A172 (cell line): ENCODE measurements at places on chromosomes 3 and 15. TPM values are rescaled to one million over a fixed set of nuclear protein-coding genes. Genes with fewer than 3 reads are reported as not detected.

The ECE2 gene
- not detected in 2 replicates for total RNA-seq

GRCh38 chr3:120450600-120451271, at the start of gene FSTL1:
Gene FSTL1 (minus strand): TSS chr3:120450992. CDS start chr3:120450746, 246 bp downstream.
- DNase-seq, result peak; percentile 68

DNA sequence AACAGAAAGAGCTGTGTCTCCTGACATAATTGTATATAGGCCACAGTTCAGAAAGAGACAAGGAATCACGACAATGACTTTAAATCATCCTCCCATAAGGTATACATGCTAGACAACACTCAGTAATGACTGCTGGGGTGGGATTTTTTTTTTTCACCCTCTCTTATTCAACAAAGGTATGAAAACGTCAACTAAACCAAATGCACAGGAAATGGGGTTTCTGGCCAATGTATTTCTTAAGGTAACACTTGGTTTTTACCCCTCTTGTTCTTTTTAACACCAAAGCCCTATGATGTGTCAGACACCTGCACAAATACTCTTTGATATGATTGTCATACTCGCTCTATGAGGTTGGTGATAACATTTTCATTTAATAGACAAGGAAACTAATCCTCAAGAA, 78.3 kb downstream of the MCF2L2 start:
- no peak for DNase-seq

The FSIP1 gene
- 0.41 and 0.86 TPM in 2 replicates for total RNA-seq

GRCh38 chr3:149324332-149324731, 9.1 kb downstream of the TM4SF18 start:
- no peak for DNase-seq

The LRRN1 gene
- 2.1 and 7.7 TPM in 2 replicates for total RNA-seq

DNA sequence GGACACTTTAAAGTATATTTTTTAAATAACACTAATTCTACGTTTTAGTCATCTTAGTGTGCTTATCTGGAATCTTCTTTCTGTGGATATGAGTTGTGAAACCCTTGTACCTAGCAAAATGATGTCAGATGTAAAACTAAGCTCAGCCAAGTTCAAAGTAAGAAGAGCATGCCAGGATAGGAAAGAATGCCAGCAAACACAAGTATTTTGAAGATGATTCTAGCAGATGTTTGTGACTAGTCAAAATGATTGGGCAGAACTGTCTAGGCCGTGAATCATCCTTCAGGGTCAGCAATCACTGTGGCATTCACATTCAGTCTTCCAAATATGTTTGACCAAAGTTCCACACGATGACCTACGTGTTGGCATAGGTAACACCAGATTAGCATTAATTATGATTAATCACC, 5.4 kb upstream of the PLOD2 start:
- peak; percentile 85 for DNase-seq
